ENCODE measurements at places on chromosomes 11 and 22.
A peak's percentile ranks its signal among the peaks of the same experiment; 100 is the strongest.

DNA sequence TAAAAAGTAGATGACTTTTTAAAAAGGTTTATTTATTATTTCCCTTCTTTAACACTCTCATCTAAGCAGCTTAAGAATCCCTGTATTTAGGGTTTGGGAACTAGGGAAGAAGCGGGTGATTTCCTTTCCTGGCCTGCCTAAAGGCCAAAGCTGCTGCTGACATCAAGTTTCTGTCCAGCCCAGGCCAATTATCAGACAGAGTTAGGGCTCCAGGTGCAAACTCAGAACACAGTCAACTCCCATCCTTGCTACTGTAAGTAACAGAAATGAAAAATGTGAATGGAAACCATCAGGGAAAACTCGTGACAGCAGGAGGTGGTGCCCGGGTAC, 108.9 kb downstream of the CCDC81 start:
- no peak for DNase-seq

GRCh38 chr11:97143463-97143862, 753.6 kb downstream of the JRKL start:
- DNase-seq = no peak

GRCh38 chr11:69359735-69360480, 66.0 kb downstream of the MYEOV start:
- peak; percentile 6 for DNase-seq

- DNase-seq = no peak
Observed at GRCh38 chr11:18567081-18567480, 21.5 kb downstream of the UEVLD start.

- DNase-seq = no peak
Observed at GRCh38 chr11:22263613-22264012, 70.7 kb downstream of the ANO5 start.

DNA sequence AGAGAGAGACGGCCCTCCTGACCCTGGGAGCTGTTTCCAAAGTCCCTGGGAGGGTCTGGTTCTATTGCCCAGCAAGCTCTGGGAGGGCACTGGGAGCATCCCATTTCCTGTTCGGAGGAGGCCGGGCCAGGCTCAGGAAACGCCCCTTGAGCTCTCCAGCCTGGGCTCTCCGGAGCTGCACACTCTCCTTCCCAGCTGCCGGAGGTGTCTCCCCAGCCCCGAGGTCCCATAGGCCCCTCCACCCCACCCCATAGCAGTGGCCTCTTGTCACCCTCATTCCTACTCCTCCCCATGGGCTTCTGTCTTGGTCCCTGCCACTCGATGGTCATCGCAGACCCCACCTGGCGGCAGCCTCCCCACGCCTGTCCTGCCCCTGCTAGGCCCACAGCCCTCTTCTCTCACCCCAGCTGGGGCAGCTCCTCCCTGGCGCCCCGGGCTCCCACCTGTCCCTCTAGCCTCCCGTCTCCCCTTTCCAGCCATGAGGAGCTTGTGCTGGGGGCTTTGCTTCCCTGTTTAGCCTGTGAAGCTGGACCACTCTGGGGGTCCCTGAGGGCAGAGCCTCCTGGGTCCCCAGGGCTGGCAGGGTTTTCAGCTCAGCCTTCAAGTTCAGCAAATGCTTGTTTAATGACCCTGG, 2.8 kb downstream of the TSPAN32 start:
- DNase-seq = no peak

GRCh38 chr11:94183251-94183885, 54.7 kb downstream of the PANX1 start:
- no peak for DNase-seq

GRCh38 chr11:117730208-117730800, 66.7 kb downstream of the DSCAML1 start:
- DNase-seq = no peak

- DNase-seq = no peak
Observed at GRCh38 chr11:126930091-126930841, 70.3 kb downstream of the KIRREL3 start.

DNA sequence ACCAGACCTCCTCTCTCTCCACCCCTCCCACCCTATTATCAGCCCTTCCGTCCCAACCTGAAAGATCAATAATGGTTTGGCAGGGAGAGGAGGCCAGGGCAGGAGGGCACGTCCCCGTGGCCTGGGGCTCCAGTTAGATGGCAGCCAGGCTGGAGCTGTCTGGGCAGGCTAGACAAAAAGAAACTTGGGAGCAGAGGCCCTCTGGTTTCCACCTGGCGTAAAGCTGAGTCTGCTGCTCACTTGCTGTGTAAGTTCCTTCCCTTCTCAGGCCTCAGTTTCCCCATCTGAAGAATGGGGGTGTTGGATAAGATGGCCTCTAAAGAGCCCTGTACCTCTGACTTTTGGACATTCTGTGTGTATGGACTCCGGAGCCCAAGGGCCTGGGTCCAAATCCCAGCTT, 3.8 kb upstream of the RHOD start:
- DNase-seq = no peak

GRCh38 chr11:12800032-12800671, 125.9 kb downstream of the TEAD1 start:
- DNase-seq = no peak

DNA sequence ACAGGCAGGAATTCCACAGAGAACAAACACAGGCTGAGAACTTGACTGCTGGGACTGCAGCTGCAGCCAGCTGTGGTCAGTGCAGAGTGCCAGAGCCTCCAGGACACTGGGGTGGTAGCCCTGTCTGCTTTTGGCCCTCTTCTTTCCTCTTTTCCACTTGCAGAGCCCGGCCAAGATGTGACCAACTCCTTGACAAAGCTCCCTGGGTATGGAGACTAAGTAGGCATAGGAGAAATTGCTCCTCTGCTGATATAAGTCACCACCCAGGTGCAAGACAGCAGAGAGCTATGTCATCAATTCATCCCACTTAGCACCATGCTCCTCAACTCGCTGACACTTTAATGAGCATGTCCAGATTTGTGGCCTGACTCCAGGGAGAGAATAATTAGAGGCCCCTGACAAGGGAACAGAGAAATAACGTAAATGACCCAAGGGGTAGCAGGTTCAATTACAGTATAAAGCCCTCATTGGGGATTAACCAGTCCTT, 369.4 kb upstream of the B3GAT1 start:
- DNase-seq = no peak

DNA sequence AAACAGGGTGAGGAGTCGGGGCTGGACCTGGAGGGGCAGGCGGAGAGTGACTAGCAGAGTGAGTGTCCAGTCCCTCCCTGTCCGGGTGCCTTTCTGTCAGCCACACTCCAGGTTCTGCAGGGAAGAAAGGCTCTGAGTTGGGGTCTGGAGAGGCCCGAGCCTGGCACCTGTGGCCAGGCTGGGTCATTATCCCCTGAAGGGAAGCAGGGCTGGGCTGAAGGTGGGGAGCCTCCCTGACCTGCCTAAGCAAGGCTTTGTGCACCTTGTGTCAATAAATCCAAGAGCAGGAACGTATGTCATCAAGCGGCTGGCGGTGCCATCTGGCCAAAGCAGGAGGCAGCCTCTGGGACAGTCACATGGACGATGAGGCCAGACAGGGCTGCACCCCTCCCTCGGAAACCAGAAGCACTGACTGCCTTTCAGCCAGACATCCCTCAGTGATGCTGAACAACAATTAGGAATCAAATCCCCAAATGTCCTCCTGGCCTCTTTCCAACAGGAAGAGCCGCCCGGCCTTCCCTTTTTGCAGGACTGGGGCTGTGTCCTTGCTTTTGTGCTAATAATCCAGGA, 73.9 kb upstream of the FGF3 start:
- DNase-seq = no peak

DNA sequence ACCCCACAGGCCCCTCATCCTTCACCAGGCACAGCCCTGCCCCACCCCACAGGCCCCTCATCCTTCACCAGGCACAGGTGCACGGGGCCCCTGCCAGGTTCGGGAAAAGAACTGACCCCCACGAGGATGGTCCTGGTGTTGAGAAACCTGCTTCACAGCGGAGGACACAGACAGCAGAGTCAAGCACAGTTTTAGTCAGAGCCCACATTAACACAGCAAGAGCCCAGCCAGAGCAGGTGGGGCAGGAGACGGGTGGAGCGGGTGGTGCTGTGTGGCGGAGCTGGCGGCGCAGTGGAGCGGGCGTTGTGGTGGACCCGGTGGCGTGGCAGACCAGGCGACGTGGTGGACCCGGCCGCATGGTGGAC, 1085.5 kb downstream of the BRD1 start:
- no peak for DNase-seq

- DNase-seq = no peak
Observed at GRCh38 chr11:38491986-38492385, 1894.0 kb upstream of the RAG2 start.

DNA sequence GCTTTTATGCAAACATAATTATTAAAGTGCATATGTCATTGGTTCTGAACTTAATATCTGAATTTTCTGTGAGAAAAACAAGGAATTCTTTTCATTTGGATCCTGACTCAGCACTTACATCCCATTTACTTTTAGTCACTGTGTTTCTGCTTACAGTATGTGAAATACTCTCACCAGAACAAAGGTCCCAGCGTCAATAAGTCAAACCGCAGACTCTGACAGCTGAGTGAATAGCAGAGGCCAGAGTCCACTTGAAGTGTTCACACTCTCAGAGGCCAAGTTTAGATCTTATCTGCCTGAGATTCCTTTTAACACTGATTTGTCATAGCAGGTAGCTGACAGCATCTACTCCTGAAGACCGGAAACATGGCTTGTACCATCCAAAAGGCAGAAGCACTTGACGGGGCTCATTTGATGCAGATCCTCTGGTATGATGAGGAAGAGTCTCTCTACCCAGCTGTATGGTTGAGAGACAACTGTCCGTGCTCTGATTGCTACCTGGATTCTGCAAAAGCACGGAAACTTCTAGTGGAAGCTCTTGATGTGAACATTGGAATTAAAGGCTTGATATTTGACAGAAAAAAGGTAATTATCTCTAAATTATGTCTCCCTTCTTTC, 14.6 kb downstream of the BBOX1 start:
- DNase-seq = no peak

- DNase-seq = no peak
Observed at GRCh38 chr11:27777033-27777432, 76.8 kb upstream of the BDNF start.

DNA sequence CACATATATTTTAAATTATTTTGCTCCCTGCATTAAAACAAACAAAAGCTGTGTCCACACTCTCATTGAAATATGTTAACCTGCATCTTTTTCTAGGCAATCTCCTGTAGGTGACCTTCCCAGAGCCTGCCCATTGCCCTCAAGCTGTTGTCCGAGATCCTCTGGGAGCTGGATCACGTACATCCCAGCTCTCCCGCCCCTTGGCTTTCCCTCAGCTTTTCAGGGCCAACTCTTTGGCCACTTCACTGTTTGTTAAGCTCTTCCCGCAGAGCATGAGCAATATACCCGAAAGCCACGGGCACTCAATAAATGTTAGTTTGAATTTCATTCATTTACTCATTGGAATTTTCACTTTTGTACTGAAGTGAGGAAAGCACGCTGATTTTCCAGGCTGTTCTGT, 32.2 kb downstream of the ELMOD1 start:
- DNase-seq = no peak

- DNase-seq = no peak
Observed at GRCh38 chr11:66219846-66220565, 48.4 kb upstream of the RAB1B start.

DNA sequence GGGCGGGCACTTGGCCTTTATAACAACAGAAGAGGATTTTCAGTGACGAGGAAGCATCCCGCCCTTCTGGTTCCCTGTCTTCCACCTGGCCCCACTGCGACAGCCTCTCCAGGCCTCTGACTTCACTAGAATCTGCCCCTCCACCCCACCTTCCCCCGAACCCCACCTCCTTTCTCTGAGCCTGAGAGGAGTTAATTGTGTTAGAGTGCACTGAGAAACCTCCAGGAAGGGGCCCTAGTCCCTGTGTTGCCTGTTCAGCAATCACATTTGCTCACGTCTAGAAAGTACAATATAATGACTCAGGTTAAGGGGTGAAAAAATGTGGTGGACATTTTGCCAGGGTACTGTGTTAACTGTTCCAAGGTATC, 38.8 kb downstream of the PTPRJ start:
- DNase-seq = no peak

DNA sequence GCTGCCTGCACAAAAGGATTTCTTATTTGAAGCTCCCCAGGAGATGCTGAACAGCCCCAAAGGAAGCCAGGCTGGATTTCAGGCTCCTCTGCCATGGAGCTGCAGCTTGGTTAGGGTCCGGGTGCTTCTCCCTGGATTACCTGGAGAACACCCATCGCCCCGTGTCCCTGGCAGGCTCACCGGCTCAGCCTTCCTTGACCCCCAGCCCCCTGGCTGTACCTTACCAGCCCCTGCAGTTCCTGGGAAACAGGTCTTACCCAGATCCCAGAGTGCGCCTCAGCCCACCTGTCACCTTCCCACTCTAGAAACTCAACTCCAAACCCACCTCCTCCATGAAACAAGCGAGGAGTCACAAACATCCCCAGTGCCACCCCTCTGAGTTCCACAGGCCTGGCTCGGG, 45.3 kb upstream of the CD5 start:
- DNase-seq = no peak

DNA sequence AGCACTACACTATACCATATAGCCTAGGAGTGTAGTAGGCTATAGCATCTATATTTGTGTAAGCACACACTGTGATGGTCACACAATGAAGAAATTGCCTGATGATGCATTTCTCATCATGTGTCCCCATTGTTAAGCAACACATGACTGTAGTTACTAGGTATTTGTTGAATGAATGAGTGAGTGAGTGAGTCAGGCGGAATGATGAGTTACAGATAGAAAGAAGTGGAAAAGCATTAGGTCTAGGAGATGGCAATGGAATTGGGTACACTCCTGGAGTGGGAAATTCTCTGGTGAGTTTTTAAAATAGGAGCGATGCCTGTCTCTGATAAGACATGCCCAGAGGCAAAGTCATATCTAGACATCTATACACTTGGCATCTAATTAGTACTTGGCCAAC, 160.5 kb upstream of the TBCEL start:
- DNase-seq = no peak

GRCh38 chr22:42711895-42712837, 8.5 kb downstream of the A4GALT start:
- no peak for DNase-seq

DNA sequence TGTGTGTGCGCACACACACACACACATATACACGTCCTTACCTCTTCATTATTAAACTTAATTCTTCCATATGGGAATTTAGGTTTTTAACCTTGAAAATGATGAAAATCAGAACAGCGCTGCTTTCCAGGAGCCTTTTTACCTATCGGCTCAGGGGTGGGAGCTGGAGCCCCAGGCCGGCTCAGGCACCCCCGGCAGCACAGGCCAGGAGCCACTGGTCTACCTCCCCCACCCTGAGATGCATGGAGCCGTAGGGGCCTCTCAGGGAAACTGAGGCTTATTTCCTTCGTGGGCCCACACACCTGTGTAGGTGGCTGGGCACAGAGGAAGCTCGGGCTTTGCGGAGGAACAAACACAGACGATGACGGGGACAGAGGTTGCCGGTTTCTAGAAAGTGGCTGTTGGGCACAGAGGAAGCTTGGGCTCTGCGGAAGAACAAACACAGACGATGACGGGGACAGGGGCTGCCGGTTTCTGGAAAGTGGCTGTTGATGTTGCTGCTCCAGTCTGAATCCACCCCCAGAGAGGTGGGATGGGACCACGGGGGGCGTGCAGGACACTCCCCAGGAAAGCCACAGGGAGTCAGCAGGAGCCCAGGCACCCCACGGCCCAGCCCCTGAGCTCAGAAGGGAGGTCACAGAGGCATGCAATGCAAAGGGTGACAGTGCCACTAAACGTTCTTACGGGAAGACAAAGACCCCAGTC, 149.4 kb downstream of the BRD1 start:
- no peak for DNase-seq

GRCh38 chr22:35124691-35125219, 58.8 kb downstream of the ISX start:
- DNase-seq = no peak

- DNase-seq = no peak
Observed at GRCh38 chr22:41742918-41743317, 43.6 kb downstream of the MEI1 start.

- no peak for DNase-seq
Observed at GRCh38 chr11:325796-326591, 5.3 kb upstream of the IFITM3 start.

Data from stimulated activated CD4-positive, alpha-beta T cell treated with anti-CD3 and anti-CD28 coated beads, Interleukin-2, amount 100 ng/mL, for 24 hours (primary cell).